ENCODE measurements at places on chromosomes 16 and 17. TPM values are rescaled to one million over a fixed set of nuclear protein-coding genes. Genes with fewer than 3 reads are reported as not detected.

The SULT1A2 gene
- total RNA-seq, result 6.9 TPM

The HOXB3 gene
- 3.3 TPM for total RNA-seq

GRCh38 chr17:78529871-78530670 is 47.1 kb downstream of the DNAH17 start:
- H3K4me1 ChIP-seq, result no peaks in the 10 kb centered on the region
- no peaks in the 10 kb centered on the region for H3K27me3 ChIP-seq
- no peak overlapping the region for H3K4me3 ChIP-seq
- H3K36me3 ChIP-seq, result no peaks in the 10 kb centered on the region
- peak; percentile 43 for DNase-seq

DNA sequence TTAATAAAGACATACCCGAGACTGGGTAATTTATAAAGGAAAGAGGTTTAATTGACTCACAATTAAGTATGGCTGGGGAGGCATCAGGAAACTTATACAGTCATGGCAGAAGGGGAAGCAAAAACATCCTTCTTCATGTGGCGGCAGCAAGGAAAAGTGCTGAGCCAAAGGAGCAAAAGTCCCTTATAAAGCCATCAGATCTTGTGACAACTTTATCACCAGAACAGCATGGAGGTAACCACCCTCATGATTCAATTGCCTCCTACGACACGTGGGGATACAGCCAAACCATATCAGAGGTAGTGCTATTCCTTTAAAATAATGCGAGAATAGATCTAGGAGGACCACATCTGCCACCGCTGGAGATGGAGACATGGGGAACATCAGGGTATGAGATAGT is 9.0 kb downstream of the C16orf54 start:
- H3K27me3 ChIP-seq, result peaks cover 9% of the 10 kb centered on the region
- no peak overlapping the region for H3K27ac ChIP-seq
- DNase-seq, result no peak
- no peak overlapping the region for H3K4me3 ChIP-seq
- no peaks in the 10 kb centered on the region for H3K4me1 ChIP-seq
- H3K36me3 ChIP-seq, result no peaks in the 10 kb centered on the region
